ENCODE measurements at places on chromosomes 2 and 18. TPM values are rescaled to one million over a fixed set of nuclear protein-coding genes. Genes with fewer than 3 reads are reported as not detected.

DNA sequence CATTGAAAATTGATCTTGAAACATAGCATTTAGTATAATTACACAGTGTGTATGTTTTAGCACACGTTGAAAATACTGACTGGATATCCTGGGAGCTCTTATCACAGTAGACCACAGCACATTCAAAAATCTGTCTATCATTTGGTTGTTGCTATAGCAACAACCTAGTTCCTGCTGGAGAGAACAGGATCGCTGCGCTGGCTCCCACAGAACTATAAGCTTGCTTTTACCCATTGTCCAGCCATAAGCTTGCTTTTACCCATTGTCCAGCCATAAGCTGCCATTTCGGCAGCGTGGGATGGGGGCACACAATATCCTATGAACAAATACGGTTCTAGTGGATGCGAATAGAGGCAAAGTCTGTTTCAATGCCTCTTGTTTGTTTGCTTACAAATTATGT, 70.4 kb upstream of the ST6GAL2 start:
- DNase-seq = no peak

GRCh38 chr2:70454936-70455544, 98.6 kb downstream of the TGFA start:
- no peak for DNase-seq

Gene EMILIN1
- 0.81 TPM for total RNA-seq

DNA sequence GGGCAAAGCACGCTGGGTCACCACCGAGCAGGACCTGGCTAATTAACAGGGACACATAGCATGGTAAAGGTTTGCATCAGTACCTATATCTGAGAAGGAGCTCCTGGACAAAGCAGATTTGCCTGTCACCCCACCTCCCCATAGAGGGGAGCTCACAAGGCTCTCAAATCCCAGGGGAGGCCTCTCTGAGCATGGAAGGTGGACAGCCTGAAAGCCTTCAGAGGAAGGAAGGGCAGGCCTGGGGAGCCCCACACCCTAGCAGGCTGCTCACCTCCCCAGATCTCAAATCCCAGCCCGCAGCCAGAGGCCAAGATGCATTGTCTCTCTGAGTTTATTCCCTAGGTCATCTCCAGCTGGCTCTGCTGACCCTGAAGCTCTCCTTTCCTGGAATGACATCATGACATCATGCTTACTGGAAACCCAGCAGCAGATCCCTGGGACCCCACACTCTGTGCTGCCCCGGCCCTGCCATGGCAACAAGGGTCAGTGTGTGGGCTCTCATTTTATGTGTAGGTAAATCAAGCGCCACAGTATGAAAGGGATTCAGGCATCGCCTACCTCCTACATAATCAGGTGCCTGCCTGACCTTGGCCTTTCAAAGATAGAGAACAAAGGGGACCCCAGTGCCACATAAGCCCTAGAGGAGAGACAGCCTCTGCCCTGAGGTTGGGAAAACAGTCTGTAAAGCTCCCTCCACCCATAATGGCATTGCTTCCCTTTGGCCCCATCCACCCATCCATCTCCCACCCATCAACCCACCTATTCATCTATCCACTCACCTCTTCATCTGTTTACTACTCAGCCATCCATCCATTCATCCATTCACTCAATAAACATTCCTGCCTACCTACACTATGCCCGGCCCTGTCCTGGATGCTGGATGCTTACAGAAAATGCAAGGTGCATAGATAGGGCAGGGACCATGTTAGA, 15.7 kb upstream of the TEX51 start:
- no peak for DNase-seq

- no peak for DNase-seq
These were observed 1.6 kb upstream of the RBM45 start for GRCh38 chr2:178110681-178111080.

Gene NFE2L2
- total RNA-seq = 86.9 TPM

- no peak for DNase-seq
These were observed 335.3 kb downstream of the MYCN start for GRCh38 chr2:16275661-16276060.

Gene KCNS3
- total RNA-seq = not detected

DNA sequence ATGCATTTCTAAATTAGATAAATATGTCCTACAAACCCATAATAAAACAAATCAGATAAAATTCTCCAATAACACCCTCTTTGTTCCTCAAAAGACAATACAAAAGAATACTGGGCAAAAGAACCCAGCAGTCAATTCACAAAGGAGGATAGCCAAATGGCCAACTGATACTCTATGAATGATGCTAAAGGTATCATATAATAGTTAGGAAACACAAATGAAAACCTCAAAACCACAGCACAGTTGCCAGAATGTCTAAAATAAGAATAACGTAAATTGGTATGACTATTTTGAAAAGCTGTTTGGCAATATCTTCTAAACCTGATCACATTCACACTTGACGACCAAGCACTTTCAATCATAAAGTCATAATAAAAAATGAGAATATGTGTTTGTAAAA, 315.4 kb downstream of the CDH7 start:
- no peak for DNase-seq

- no peak for DNase-seq
These were observed 142.1 kb upstream of the LYPD6 start for GRCh38 chr2:149188291-149188690.

Gene TEKT4
- not detected for total RNA-seq

DNA sequence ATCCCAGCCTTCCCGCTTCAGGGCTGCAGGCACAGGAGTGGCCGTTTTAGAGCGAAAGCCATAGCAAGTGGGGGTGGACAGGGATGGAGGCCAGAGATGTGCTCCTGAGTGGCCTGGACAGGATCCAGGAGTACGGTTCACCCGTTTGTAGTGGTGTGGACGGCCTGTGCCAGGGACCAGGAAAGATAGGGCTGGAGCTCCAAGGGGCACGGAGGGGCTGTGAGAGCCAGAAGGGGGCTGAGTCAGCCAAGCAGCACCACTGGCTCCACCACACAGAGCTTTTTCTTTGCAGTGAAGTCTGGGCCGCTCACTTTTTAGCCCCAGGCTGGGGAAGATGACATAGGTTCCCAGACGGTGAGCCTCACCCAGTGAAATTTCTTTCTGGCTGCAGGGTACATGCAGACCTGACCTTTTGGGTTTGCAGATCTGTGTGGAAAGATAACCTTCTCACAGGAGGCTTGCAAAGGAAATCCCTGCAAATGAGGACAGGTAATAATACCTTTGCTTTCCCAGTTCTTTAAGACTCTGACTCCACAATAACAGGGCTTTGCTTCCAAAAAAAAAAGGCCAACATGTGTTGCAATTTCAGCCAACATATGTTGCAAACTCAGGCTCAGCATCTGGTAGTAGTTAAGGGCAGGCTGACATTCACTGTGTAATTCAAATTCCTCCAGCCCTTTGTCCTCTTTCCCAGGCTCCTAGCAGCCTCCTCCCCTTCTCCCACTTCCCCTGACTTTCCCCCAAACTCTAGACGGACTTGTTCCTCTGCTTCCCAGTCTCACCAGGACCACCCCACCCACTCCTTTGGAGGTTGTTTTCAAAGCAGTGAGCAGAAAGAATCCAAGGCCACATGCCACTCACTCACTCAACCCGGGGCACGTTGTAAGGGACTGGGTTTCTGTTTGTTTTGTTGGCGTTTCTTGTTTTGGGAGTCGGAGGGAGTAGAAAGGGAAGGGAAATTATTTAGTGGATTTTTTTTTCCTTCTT, 20.3 kb upstream of the LAPTM4A start:
- no peak for DNase-seq

GRCh38 chr18:49656073-49656692, 94.3 kb downstream of the LIPG start:
- no peak for DNase-seq

DNA sequence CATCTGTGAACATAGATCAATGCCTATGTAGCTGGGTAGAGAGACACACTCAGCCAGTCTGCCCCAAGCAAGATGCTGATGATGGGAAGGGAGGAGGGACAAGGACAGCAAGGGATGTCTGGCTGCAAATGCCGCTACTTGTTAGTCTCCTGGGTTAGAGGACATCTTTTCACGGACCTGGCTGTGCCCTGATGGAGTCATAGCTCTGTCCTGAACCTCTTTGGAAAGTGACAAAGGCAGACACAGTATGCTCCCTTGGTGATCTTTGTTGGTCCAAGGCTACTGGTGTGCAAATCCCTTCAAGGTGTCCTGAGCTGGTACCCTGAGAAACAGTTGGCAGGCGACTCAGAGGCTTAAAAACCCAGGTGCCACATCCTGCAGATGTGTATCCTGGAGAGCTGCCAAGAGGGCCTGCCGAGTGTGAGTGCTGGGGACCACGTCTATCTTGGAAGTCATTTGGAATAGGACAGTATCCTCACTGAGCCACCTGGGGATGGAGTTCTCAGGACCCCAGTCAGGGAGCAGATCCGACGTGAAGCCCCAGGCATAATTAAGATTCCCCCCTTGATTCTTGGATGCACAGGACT, 10.8 kb downstream of the FOSL2 start:
- no peak for DNase-seq

DNA sequence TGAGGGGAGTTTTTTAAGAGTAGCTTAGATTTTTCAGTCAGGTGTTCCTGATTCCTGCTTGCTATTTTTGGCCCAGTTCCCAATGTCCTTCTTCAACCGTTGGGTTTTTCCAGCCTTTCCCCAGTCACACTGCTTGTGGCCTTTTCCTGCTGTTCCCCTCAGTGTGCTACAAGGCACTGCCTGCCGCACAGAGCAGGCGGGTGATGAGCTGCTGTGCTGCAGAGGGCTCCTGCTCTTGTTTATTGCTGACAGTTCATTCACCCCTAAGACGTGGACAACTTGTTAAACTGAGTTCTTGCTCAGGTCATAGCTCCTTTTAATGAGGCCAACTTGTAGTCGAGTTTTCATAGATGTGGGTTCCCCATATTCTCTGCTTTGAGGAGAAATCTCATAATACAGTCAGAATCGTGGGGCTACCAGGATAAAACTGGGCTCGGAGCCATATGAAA, 20.6 kb downstream of the EIF4E2 start:
- DNase-seq = no peak

DNA sequence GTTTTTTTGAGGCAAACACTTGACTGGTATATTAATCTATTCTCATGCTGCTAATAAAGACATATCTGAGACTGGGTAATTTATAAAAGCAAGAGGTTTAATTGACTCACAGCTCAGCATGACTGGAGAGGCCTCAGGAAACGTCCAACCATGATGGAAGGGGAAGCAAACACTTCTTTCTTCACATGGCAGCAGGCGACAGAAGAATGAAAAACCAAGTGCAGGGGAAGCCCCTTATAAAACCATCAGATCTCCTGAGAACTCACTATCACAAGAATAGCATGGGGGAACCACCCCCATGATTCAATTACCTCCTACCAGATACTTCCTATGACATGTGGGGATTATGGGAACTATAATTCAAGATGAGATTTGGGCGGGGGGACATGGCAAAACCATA, 136.2 kb upstream of the MAPRE2 start:
- DNase-seq = no peak

- DNase-seq = no peak
These were observed 72.1 kb upstream of the SULT1C3 start for GRCh38 chr2:108167699-108168098.

DNA sequence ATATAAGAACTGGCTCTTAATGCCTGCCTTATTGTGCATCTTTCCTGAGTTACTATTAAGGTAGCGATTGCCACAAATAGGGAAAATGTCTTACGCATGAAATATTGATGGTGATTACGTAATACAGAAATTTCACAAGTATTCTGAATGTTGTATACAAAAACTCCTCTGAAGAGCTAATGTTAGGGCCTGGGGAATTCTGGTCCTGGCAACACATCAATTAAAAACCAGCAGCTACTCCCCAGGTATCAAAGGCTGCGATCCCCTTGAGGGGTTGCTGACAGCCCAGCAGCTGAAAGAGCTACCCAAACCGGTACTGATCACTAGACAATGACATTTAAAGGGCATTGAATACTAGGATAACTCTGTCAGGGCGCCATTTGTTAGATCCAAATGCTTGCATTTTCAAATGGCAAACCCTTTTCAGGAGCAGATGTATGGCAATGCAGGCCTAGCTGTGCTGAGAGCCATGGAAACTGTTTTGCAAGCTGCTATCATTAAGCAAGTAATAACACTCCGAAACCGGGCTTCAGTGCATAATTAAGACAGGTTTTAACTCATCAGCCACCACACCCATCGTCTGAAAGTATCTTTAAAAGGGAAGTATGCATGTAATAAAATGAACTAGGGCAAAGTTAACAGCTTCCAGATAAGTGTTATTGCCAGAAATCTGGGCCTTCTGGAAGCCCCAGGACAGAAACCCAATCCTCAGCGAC, 78.4 kb downstream of the CLHC1 start:
- no peak for DNase-seq

- DNase-seq = no peak
These were observed 911.4 kb upstream of the ZEB2 start for GRCh38 chr2:145431181-145431951.

DNA sequence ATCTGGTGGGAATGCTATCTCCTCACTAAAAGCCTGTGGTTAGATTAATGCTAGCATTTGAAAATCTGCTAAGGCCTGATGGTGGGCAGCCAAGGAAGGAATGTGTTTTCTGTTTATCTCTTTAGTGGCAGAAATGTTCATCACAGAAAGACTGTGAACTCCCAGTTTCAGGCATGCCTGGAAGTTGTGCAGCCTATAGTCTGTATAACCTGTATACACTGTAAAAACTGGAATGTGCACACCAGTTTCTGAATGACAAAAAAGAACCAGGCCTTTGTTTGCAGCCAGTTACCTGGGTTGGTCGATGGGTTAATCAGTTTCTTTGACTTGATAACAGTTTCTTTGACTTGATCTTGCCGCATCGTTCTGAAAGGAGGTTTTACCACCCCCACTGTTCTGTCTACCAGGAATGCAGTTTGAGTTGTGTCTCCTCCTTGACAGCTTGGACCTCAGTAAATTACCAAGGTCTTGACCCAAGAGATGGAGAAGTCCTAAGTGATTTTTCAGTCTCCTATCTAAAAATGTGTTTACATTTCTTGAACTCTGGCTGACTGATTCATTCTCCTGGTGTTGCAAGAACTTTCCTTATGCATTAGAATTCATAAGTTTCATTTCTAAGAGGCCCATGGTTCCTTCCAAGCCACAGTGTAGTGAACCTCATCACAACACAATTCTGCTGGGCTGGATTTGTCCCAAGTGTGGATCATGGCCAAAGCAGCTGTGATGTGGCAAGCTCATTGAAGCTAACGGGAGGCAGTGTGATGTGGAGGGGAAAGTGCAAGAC, 62.2 kb downstream of the KIAA2012 start:
- DNase-seq = no peak

Gene HOXD10
- not detected for total RNA-seq

- DNase-seq = no peak
These were observed 120.1 kb downstream of the ANTXR1 start for GRCh38 chr2:69132960-69133590.

Data from CD4-positive, alpha-beta memory T cell (primary cell).